ENCODE measurements at places on chromosomes 16 and 17. TPM values are rescaled to one million over a fixed set of nuclear protein-coding genes. Genes with fewer than 3 reads are reported as not detected.

- H3K4me3 ChIP-seq: peak overlapping the region; percentile 56
- H3K27ac ChIP-seq: peak overlapping the region; percentile 99
- H3K36me3 ChIP-seq: peaks cover 42% of the 10 kb centered on the region
Measured at GRCh38 chr17:27471321-27472269, 15.3 kb downstream of the KSR1 start.

- no peaks in the 10 kb centered on the region for H3K27me3 ChIP-seq
- H3K27ac ChIP-seq: no peak overlapping the region
- H3K4me1 ChIP-seq: no peaks in the 10 kb centered on the region
- no peaks in the 10 kb centered on the region for H3K36me3 ChIP-seq
- H3K4me3 ChIP-seq: no peak overlapping the region
Measured at GRCh38 chr16:7350806-7351205, 18.2 kb downstream of the RBFOX1 start.

GRCh38 chr17:73683771-73684170 is 39.5 kb upstream of the SDK2 start:
- H3K4me3 ChIP-seq: no peak overlapping the region
- H3K27ac ChIP-seq: no peak overlapping the region
- DNase-seq: no peak

DNA sequence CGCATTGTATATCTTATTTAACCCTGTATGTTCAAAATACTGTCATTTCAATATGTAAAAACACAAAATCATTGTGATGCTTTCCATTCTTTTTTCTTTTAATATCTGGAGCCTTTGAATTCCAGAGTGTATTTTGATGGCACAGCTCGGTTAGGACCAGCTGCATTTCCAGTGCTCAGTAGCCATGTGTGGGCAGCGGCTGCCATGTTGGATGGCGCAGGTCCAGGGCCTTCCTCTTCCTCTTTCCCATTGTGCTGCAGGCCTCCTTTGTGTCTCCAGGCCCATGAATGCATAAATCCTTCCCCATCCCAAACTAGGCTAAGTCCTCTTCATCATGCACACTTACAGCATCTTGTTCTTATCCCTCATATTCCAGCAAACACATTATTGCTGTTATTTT is 13.0 kb downstream of the IRX3 start:
- no peak overlapping the region for H3K4me3 ChIP-seq
- DNase-seq: no peak
- peaks cover 2% of the 10 kb centered on the region for H3K4me1 ChIP-seq

The FAAP100 gene
- 48.1 TPM for total RNA-seq

DNA sequence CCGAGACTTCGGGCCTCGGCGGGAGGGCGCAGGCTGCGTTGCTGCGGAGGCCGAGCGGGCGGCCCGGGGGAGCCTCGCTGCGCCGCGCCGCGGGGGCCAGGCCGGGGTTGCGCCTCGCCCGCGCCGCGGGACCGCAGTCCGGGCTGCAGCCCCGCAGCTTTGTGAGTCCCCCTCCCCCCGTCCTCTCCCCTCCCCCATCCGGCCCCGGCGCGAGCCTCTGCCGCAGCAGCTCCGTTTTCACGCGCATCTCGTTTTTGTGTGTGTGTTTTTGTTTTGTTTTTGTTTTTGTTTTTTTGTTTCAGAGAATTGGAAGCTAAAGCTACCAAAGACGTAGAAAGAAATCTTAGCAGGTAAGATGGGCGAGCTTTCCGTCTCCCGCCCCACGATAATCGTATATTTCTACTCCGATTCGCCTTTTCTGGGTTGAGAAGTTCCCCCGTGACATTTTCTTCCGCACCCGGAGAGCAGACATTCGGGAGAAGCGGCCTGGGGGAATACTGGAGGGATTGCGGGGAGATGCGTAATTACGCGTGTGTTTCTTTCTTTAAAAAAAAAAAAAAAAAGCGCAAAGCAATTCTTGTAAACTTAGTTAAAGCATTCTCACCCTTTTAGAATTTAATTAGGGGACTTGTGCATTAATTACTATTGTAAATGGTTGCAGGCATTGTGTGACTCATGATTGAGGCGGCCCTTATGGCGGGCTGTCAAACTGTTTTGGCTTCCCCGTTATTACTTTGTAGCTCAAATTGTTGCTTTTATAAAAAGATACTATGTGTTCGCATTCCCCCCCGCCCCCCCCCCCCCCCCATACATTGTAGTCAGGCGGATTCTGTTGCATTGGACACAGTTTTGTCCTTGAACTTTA is 732 bp downstream of the TNRC6A start:
- peaks cover 40% of the 10 kb centered on the region for H3K4me1 ChIP-seq
- peak overlapping the region; percentile 91 for H3K4me3 ChIP-seq
- peak overlapping the region; percentile 94 for H3K27ac ChIP-seq
- no peaks in the 10 kb centered on the region for H3K27me3 ChIP-seq

The ASB16 gene
- not detected for total RNA-seq

The NPIPA2 gene
- total RNA-seq: 1.3 TPM

DNA sequence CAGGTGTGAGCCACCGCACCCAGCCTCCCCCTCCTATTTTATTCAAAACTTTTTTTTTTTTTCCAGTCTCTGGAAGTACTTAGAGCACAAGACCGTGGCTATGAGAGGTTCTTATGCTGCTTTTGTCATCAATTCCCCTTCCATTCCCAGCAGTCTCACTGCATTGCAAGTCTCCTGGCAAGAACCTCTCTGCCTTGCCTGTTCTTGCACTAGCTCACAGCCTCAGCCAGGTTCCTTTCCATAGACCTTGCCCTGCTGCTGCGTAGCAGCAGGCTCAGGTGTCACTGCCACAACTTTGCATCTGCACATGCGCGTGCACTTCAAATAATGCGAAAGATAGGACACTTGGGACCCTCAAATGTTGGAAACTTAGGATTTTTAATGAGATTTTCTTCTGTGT is 15.6 kb downstream of the ATP6V0A1 start:
- no peak overlapping the region for H3K4me3 ChIP-seq
- no peaks in the 10 kb centered on the region for H3K27me3 ChIP-seq
- DNase-seq: no peak
- no peak overlapping the region for H3K27ac ChIP-seq

The NPIPA3 gene
- total RNA-seq: not detected

GRCh38 chr17:6555331-6556120 is 829 bp downstream of the PITPNM3 start:
- H3K36me3 ChIP-seq: no peaks in the 10 kb centered on the region
- H3K4me1 ChIP-seq: peaks cover 8% of the 10 kb centered on the region
- H3K4me3 ChIP-seq: peak overlapping the region; percentile 42
- DNase-seq: peak; percentile 11
- H3K27me3 ChIP-seq: peaks cover 63% of the 10 kb centered on the region

- H3K27ac ChIP-seq: no peak overlapping the region
- DNase-seq: peak; percentile 91
- peak overlapping the region; percentile 76 for H3K4me3 ChIP-seq
- peaks cover 32% of the 10 kb centered on the region for H3K27me3 ChIP-seq
- H3K36me3 ChIP-seq: peaks cover 20% of the 10 kb centered on the region
- peaks cover 24% of the 10 kb centered on the region for H3K4me1 ChIP-seq
Measured at GRCh38 chr16:2969545-2970521, 685 bp downstream of the PAQR4 start.

DNA sequence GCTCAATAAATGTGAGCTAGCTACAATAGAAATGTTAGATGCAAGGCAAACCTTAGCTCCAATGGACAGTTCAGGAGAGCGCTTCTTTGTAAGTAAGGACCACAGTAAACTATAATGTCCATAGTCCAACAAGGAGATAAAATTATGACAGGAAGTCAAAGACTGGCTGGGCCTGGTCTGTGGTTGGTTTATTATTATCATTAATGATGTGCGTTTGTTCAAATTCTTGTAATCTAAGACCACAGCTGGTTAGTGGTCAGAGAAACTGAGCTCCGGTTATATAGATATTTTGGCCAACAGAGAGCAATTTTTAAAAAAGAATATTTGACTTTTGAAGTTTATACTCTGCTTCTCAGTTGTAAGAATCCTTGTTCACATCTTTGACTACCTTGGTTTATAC is 4.7 kb upstream of the CMTM2 start:
- H3K4me3 ChIP-seq: no peak overlapping the region
- no peaks in the 10 kb centered on the region for H3K36me3 ChIP-seq
- DNase-seq: no peak
- H3K4me1 ChIP-seq: peaks cover 5% of the 10 kb centered on the region
